ENCODE measurements at places on chromosomes 12 and 14.

DNA sequence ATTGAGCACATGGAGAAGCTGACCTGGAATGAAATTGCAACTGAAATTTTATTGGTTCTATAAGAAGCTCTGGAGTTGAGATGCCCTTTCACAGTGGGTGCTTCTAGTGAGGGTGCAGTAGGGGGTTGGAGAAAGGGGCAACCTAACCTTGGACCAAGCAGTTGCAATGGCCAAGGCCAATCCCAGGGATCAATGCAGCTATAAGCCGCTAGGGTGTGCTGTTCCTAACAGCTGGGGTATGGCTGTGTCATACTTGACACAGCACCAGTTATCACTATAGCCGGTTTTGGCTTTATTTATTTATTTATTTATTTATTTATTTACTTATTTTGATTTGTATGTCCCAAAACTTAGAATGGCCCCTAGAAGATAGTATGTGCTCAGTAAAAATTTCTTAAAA, 505.9 kb downstream of the FLRT2 start:
- no peak for DNase-seq

- DNase-seq: no peak
These were observed 6.9 kb downstream of the C1QL4 start for GRCh38 chr12:49330032-49330619.

- DNase-seq: no peak
These were observed 161.0 kb downstream of the CRADD start for GRCh38 chr12:93838193-93838592.

GRCh38 chr14:74514471-74514941, 20.9 kb downstream of the ISCA2 start:
- DNase-seq: no peak

- peak; percentile 54 for DNase-seq
These were observed 79.5 kb downstream of the OTOGL start for GRCh38 chr12:80178846-80179245.

DNA sequence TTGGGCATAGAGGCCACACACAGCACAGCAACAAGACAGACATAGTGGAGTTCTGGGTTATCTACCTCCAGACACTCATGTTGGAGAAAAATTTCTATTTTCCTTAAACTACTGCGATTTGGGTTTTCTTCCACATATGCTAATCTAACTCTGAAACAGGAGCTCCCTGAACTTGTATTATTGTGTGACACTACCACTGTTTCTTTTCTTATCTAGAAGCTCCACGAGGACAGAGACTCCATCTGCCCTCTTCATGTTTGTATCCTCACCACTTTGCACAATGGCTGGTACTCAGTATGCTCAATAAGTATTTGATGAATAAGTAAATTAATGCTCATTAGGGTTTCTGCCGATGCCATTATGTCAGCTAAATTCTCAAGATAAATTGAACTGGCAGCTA, 218.6 kb downstream of the PAX9 start:
- DNase-seq: no peak

DNA sequence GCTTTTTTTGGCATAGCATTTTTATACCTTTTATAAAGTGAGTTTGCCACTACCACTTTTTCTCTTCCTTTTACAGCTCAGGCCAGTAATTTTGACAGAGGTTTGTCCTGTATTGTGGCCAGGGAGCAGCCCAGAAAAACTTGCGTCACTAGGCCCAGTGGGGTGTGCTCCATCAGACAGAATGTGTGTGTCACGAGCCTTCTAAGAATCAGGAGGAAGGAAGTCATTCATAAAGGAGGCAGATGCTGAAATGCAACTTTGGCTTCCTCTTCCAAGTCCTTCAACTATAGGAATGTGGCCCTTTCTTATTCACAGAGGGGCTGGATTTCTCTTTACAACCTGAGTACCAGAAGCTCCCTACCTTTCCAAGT, 10.1 kb upstream of the RAB35 start:
- no peak for DNase-seq

GRCh38 chr12:114976959-114977358, 293.0 kb upstream of the TBX3 start:
- no peak for DNase-seq

DNA sequence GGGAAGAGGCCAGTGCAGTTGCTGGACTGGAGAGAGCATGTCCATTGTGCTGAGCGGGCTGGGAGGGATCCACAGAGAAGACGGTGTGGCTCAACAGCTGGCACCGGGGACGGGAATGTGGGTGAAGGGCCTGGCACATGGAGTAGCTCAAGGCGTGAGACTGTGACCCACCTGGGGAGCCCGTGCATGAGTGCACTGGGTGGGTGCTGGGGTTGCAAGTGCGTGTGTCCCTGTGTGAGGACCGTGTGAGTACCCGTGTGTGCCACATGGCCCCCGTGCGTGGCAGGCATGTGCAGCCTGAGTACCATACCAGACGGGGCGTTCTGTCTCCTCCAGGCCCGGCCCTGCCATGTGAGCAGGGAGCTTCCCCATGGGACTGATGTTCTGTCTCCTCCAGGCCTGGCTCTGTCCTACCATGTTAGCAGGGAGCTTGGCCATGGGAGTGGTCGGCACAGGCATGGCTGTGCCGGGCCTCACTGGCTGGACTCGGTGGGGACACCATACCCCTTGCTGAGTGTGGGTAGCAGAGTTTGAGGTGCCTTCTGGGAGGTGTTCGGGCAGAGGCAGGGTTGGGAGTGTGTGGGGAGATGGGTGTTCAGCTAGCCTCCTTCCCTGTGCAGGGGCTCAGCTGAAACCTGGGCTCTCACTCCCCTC, 234.4 kb downstream of the TMEM121 start:
- DNase-seq: no peak

- DNase-seq: no peak
These were observed 16.2 kb upstream of the CATSPERB start for GRCh38 chr14:91748049-91748448.

DNA sequence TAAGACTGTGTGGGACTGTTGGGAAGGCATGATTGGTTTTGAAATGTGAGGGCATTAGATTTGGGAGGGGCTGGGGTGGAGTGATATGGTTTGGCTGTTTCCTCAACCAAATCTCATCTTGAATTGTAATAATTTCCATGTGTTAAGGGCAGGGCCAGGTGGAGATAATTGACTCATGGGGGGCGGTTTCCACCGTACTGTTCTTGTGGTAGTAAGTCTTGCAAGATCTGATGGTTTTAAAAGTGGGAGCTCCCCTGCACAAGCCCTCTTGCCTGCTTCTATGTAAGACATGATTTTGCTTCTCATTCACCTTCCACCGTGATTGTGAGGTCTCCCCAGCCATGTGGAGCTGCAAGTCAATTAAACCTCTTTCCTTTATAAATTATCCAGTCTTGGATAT, 76.6 kb upstream of the PPFIA2 start:
- DNase-seq: peak; percentile 6

DNA sequence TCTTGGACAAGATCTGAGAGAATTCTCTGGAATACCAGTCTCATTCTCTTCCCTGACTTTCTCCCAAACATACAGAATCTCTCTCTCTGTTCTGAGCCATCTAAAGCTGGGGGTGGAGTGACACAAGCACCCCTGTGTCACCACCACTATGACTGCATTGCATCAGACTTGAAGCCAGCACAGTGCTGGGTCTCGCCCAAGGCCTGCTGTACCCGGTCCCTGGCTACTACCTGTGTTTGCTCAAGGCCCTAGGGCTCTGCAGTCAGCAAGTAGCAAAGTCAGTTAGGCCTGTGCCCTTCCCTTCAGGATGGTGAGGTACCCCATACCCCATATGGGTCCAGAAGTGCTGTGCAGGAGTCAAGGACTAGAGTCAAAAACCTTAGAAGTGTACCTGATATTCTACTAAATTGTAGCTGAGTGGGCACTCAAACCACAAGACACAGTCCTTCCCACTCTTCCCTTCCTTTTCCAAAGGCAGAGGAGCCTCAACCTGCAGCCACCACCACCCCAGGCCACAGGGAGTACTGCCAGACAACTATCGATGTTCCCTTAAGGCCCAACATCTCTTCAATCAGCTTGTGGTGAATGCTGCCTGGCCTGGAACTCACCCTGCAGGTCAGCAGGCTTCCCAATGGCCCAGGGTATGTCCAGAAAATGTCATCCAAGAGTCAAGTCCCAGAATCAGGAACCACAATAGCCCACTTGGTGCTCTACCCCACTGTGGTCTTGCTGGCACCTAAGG, 21.2 kb upstream of the RDH16 start:
- no peak for DNase-seq

Data from activated CD4-positive, alpha-beta T cell treated with anti-CD3 and anti-CD28 coated beads, Interleukin-2, Interleukin-4, amounts not matched to agents 100 ng/mL and 50 ng/mL, durations not matched to agents 16 hours and 8 hours (primary cell).